ENCODE measurements at places on chromosomes 3 and 15.

DNA sequence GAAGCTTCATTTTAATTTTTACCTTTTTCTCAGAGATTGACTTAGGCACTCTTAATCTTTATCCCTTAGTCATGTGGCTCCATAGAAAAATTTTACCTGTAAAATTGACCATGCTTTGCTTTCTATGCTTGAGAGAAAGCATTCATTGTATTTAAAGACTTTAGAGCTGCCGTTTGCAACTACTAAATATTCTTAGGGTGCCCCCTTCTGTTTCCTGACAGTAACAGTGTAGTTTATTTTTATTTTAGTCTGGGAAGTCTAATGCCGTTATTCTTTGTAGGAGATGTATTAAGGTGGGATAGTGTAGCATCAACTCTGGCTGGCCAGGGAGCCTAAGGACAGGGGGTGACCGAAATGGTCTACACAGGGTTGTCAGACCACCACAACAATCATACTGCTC is 84.5 kb upstream of the SYNPR start:
- no peak for DNase-seq

DNA sequence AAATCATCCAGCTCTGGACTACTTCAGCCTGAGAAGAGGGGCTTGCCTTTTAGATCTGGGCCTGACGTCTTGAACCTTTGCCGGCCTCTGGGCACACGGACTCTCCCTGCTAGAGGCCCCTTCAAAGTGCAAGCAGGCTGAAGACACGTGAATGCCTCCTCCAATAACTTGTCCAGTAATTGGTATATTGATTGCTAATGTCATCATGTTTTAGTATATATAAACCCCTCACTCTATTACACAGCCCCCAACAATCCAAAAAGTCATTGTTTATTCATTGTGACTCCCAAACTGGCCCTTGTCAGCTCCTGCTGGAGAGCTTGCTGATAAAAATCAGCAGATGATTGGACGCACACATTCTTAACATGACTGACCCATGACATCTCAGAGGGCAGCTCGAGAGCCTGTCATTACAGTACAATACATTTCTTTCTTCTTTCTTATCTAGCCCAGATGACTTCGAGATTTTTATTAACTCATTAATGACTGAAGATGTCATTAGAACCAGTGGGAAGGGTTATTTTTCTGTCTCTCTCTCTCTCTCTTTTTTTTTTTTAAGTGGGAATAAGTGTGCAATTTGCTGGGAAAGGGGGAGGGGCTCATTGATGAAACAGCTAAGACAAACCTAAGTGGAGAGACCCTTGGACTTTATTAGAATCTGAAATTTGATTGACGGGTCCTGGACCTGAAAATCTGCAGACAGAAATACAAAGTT is 65.5 kb upstream of the NR2F2 start:
- DNase-seq: no peak

- DNase-seq: no peak
Measured at GRCh38 chr15:89948796-89949195, 36.0 kb upstream of the ARPIN start.

GRCh38 chr15:85865070-85865684 is 70.5 kb upstream of the KLHL25 start:
- no peak for DNase-seq

- peak; percentile 72 for DNase-seq
Measured at GRCh38 chr15:70512772-70513362, 250.5 kb downstream of the UACA start.

GRCh38 chr3:185502987-185503386 is 4.2 kb upstream of the TMEM41A start:
- DNase-seq: no peak

DNA sequence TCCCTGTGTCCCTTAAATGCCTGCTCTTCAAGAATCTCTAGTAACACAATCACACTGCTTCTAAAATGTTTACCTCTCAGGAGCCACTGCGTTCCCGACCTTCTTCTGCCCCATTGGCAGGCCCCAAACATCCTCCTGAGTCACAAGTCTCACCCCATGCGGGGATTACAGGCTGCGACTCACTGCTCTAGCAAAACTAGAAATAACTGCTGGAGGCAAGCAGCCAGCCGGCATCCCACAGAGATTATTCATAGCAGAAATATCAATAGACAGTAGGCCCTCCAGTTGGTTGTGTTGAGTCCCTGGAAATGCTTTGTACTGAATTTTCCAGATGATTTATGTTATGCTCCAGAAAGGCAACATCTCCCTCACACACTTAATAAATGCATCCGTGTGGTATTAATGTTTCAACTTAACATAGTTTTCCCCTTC is 64.8 kb downstream of the RFTN1 start:
- DNase-seq: peak; percentile 63

- no peak for DNase-seq
Measured at GRCh38 chr3:189909573-189909972, 211.1 kb downstream of the P3H2 start.

DNA sequence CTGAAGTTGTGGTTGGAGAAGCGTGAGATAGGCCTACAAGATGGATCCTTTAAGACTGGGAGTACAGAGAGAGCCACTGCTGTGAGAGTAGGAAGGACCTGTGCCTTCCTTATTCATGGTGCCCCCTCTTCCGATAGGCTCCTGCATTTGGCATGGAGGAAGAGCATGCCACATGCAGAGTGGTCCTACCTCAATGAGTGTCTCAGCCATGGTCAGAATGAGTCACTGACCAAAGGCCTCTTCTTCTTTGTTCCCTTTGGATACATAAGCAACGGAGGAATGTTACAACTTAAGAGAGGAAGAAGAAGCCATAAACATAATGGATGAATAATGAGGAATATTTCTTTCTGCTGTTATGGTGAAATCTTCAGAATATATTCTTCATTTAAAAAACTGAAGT is 681.2 kb upstream of the GRM7 start:
- DNase-seq: no peak

Measured in activated CD4-positive, alpha-beta T cell treated with anti-CD3 and anti-CD28 coated beads, Interleukin-2, amount 50 U/mL, for 48 hours (primary cell).